H54 (cell line): ENCODE measurements at places on chromosomes 16 and 17.

DNA sequence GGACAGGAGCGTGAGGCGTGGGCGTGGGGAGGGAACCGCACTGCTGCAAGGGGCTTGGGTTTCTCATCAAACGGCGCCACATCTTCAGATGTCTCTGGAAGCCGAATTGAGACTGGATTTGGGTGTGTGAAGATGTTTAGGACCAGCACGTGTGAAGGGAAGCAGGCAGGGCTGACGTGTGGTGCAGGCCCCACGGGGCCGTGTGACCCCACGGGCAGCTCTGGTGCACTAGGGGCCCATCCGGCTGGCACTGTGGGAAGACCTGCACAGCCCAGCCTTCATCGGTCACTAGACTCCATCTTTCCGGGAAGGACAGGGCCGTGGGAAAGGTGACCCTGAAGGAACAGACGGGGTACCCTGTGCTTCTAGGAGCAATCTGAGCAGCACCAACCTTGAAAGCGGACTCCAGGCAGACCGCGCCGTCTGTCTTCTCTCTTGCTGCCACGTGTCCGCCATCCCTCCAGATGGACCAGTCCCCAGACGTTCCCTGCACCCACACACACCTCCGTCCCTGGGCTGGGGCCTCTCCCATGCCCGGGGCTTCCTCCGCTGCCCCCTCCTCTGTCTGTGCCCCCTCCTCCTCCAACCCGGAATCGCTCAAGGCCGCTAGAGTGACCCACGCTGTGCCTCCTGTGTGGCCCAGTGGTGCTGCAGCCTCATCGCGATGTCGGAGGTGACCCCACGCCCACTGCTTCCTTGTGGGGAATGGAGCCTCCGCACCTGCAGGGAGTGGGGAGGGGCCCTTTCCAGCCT, 23.4 kb upstream of the CBFA2T3 start:
- DNase-seq, result no peak

DNA sequence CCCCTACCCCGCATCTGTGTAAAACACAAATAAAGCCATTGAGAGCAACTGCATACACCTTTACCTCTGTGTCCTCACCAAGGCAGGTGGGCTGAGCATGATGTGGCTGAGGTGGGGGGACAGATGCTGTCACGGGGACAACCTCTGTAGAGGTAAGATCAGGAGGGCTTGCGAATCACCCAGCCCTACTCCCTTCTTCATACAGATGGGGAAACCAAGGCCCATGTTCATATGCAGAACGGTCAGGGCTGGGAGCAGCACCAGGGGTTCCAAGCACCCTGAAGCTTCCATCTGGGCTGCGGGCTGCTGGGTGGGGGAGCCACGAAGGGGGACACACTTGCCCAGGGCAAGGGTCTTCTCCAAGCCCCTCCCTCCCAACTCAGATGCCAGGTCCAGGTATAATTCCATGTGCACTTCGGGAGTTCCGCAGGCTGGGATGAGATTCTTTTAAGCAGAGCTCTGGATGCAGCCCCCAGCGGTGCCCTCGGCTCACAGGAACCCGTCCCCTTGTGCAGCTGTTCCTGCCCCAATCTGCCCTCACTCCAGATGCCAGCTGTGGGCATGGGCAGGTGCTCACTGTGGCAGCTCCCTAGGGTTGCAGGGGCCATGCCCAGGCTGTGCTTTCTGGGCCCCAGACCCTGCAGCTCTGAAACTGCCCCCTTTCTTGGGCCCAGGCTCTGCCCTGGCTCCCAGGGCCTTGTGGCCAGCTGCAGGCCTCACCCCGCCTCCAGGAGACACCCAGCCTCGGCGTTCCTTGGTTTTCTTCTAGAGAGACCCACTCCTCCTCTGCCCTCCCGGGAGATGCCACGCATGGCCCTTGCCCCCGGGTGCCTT, 9.6 kb downstream of the CTRB1 start:
- no peak for DNase-seq

GRCh38 chr16:1793578-1794220, at the start of gene IGFALS:
Gene IGFALS (minus strand): TSS chr16:1793705. CDS start chr16:1793652, 53 bp downstream.
- no peak for DNase-seq

GRCh38 chr16:71867939-71868338, 16.0 kb downstream of the ZNF821 start:
- no peak for DNase-seq

DNA sequence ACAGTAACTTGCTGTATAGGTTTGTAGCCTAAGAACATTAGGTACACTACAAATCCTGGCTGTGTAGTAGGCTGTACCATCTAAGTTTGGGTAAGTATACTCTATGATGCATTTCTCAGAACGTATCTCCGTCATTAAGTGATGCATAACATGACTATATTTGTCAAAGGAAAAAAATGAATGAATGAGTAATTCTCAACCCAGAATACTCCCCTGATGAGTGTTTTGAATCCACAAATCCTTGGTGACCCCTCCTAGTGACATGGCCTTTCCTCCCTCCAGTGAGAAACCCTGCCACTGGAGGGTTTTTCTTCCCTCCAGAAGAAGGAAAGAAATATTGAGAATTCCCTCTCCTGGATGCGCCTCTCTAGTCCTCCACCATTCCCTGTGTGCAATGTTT, 24.0 kb upstream of the SALL1 start:
- DNase-seq, result no peak

GRCh38 chr16:83137326-83137781, 510.6 kb downstream of the CDH13 start:
- DNase-seq, result peak; percentile 49

DNA sequence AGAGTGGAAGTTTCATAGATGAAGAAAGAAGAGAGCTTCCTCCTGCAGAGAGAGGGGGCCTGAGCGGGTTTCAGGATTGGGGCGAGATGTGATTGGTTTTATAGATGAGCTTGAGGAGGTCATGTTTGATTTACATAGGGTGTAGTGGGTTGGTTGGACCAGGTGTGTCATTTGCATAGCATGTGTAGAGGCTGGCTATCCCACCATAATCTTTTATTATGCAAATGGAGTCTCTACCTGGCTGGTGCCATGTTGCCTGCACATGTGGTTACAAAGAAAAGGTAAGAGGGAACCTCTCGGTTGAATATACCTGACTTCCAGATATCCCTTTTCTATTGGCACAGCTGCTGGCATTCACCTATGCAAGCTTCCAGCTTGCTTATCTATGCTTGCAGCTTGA, 228.1 kb downstream of the BCAS3 start:
- DNase-seq, result no peak

DNA sequence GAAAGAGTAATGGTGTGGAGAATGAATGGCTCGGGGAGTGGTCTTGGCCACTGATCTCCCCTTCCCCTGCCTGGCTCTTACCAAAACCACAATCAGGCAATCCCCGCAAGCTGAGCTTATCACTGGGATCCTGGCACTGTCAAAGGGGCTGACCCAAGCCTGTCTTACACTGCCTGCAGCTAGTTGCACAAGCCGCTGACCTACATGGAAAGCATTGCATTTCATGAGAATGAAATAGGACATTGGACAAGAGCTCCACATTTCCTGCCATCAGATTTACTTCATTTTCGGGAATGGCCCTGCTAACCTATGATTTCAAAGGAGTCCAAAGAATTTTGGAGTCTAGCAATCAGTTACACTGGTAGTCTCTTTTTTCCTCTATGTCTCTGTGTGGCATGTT, 146.4 kb downstream of the PCTP start:
- DNase-seq, result no peak
